ENCODE measurements at places on chromosomes 2 and 18.

GRCh38 chr2:10497797-10498251, 49.7 kb upstream of the ODC1 start:
- DNase-seq, result peak; percentile 54

DNA sequence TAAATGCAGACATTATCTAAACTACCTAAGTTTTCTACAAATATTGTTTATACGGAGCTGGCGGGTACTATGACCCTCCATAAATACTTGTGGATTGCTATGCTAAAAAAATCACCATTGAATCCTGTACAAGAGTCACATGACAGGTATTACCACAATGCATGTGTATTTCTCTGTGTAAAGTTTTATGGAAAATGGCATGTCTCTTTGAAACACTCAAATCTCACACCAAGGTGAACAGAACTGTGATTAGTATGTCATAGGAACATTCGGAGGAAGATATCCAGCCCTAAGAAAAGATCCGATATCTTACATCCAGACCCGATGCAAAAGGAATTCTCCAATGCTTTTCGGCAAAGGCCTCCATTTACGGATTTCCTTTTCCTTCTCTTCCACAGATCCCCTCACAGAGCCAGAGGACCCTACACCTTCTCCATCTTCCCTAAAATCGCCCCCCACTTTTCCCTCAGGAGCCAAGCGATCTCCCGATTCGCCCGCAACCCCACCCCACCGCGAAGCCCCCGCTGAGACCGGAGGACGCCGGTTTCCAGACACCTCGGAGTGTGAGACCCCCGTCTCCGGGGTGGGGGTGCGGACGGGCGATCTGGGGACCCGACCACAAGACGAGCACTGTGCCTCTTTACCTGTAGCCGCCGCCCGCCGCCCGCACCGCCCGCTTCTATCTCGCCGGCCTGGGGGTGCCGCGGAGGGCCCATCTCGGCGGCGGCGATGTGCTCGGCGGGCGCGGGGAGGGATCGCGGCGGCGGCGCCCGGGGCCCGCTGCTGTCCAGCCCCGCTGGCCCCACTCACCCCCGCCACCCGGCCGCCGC, 1.2 kb downstream of the SAP130 start:
- no peak for DNase-seq

- DNase-seq, result no peak
These were observed 16.3 kb downstream of the NYAP2 start for GRCh38 chr2:225415792-225416191.

GRCh38 chr18:10353791-10354190, 100.6 kb upstream of the APCDD1 start:
- no peak for DNase-seq

- peak; percentile 81 for DNase-seq
These were observed at the start of gene FBXO36 for GRCh38 chr2:229922449-229923386. Gene FBXO36 (plus strand): TSS chr2:229922503. CDS start chr2:229922514, 11 bp downstream.

- DNase-seq, result no peak
These were observed 23.5 kb upstream of the BZW1 start for GRCh38 chr2:200788121-200788718.

- DNase-seq, result no peak
These were observed 15.7 kb downstream of the CREG2 start for GRCh38 chr2:101371636-101372035.

DNA sequence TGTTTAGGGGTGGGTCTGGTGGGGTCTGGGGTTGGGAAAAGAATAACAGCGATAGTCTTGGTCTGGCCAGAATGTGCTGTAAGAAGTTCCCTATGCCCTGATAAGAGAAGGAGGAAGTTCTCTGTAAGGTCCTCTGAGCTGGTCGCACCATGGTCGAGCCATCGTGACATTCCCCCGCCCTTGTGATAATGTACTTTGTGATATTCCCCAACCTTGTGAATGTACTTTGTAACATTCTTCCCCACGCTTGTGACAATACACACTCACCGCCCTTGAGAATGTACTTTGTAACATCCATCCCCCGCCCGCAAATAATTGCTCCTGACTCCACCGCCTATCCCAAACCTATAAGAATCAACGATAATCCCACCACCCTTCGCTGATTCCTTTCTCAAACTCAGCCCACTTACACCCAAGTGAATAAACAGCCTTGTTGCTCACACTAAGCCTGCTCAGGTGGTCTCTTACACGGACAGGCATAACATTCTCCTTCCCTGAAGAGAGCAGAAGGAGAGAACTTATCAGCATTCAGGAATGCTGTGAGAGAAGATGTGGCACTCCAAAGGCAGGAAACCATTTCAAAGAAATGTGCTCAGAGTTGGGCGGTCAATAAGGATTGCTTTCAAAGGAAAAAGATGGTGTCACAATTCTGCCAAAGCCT, 17.8 kb upstream of the DUSP19 start:
- no peak for DNase-seq

- DNase-seq, result no peak
These were observed 229.1 kb upstream of the FN1 start for GRCh38 chr2:215664847-215665525.

- DNase-seq, result no peak
These were observed 275.7 kb downstream of the MYCN start for GRCh38 chr2:16215902-16216557.

GRCh38 chr18:42658171-42658570, 457.3 kb downstream of the RIT2 start:
- DNase-seq, result no peak

GRCh38 chr2:46338674-46339073, 41.5 kb downstream of the EPAS1 start:
- no peak for DNase-seq

DNA sequence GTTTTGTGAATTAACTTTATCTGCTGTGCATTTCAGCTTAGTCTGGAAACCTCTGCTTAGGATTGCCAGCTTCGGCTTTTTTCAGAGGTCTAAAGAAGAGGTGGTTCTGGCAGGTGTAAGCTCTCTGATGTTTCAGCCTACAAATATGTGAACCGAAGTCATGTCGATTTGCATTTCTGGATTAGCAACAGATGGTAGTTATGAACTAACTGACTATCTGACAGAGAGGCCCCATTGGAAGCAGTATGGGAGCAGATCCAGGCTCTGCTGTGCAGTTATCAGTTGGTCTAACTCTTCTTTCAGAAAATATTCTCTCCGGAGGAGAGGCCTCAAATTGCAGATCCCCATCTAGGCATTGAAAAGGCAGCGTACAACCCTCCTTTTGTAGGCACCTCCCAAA, 32.7 kb upstream of the SPRED2 start:
- no peak for DNase-seq

DNA sequence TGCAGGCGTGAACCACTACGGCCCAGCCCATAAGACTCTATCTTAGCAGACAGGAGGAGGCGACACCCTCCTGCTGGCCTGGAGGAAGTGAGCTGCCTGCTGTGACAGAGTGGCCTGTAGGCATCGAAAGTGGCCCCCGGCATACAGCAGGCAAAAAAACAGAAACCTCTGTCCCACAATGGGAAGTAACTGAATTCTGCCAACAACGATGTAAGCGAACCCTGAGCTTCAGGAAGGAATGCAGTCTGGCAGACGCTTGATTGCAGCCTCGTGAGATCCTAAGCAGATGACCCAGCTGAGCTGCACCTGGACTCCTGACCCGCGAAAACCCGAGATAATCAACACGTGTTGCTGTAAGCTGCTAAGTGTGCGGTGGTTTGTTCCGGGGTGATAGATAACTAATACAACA, 13.6 kb downstream of the MRO start:
- DNase-seq, result no peak

DNA sequence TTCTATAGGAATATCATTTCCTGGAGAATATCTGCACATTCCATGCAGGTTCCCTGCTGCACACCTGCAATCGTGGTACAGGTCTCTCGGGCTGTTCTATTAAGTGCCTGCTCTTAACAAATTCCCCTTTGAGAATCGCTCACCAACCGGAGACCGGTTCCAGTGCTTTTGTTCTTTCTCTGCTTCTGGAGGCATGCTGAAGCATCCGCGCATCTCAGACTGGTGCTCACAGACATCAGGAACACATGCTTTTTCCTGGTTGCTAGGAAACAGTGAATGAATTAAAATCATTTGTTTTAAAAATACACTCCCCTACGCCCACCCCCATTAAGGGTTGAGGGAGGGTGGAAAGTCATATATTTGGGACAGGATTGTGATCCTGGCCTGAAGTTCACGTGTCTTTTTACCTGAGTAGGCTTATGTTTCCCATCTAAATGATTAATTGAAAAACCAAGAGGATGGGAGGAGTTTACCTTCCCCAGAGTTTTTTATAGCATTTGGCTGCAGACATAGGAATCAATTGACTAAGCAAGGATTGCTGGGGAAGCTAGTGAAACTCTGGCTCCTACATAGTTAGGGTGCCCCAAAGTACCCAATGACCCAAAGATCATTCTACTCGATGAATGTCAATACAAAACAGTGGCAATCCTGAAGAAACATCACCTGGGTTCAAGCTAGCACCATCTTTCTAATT, at the start of gene C2orf80:
TSS of gene C2orf80 (minus strand) at position 221 of the 694 bp plus-strand sequence. CDS start 3,044 bp downstream, outside the sequence.
- no peak for DNase-seq

DNA sequence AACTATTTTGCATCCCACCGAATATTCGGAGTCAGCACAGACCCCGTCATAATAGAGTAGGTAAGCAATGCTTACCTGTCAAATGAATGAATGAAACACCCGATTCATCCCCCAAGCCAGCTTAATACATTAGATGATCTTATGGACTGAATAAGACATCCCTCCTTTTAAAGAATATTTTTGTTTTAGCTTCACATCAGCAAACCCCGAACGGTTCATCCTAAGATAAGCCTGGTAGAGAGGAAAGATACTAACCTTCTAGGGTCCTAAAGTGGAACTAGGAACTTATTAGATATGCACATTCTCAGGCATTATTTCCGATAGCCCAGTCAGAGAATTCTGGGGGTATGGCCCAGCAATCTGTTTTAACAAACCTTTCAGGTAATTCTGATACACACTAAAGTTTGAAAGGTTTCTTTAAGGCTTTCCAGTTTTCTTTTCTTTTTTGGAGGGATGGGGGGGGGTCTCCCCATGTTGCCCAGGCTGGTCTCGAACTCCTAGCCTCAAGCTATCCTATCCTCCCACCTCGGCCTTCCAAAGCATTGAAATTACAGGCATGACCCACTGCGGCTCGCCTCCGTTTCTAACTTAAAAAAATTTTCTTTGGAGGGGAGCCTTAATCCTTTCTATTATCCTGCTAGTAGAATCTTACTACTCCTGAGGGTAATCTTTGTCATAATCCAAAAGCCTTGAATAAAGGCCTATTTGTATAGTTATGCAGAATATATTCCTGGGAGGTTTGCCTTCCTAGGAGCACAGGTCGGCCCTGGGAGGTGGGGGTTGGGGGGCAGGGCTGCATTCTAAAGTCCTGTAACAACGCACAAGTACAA, 1.0 kb upstream of the ACTR3 start:
- no peak for DNase-seq

DNA sequence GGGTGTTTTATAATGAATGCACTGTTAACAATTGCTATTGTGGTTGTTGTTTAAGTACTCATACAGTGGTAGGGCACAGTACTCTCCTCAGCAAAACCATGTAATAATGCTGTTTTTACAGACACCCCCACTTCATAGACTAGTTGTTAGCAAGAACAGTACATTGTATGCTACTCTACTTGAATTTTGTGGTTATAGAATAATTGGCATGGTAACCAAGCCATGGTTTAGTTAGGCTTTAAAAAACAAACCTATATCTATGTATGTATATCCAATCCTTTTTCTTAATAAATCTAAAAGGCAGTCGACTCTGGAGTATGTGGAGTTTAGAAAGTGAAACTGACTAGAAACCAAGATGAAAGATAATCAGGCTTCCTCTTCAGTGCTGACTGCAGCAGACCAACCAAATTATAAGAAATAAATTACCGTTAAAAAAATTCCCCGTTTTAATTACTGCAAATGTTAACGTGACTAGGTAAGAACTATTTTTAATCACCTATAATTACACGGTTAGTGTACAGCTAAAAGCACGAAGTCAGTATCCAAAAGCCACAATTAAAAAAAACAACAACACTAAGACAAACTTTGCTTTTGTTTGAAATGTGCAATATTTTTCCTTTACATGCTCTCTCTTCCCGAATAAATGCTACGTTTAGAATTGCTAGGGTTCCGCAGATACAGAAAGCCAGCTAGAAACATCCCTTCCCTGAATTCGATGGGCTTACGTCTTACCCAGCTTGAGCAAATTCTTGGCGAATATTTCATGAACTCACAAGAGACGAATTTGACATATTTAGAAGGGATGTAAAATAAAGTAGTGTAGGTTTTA, 113.3 kb upstream of the SERTAD2 start:
- DNase-seq, result peak; percentile 66

GRCh38 chr2:101253013-101253702, 472 bp downstream of the CNOT11 start:
- DNase-seq, result peak; percentile 83

DNA sequence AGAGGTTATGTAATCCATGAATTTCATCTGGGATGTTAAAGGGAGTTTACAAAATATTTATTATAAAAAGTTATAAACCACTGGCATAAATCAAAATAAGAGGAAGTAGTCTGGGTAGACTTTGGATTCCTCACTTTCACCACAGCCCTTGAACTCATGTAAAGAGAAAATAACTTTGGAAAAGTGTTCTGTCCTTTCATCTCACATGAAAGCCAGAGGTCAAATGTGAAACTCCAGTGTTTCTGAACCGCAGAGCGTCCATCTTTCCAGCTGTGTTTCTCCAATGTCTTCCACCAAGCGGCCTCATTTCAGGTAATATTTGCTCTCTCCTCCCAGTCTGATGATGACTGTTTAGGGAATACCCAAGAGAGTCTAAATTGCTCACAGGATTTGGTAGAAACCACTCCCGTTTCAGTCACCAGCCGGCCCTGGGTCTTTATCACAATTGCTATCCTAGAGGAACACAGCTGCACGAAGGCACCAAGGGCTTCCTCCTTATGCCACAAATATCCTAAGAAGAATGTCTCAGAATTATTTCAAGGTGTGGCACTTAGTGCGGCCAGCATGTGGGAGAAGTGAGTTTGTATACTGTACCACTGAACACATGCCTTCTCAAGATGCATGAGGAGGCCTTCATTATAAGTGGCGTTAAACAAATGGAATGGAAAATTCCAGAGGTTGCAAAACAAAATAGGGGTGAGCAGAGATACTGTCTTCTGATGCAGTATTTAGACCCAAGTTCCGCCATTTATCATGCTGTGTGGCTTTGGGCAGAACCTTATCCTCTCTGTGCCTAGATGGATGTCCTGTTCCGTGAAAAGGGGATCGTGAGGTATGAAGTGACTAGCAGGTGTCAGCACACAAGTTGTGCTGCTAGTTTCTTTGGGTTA, 63.8 kb downstream of the ACTR2 start:
- no peak for DNase-seq

DNA sequence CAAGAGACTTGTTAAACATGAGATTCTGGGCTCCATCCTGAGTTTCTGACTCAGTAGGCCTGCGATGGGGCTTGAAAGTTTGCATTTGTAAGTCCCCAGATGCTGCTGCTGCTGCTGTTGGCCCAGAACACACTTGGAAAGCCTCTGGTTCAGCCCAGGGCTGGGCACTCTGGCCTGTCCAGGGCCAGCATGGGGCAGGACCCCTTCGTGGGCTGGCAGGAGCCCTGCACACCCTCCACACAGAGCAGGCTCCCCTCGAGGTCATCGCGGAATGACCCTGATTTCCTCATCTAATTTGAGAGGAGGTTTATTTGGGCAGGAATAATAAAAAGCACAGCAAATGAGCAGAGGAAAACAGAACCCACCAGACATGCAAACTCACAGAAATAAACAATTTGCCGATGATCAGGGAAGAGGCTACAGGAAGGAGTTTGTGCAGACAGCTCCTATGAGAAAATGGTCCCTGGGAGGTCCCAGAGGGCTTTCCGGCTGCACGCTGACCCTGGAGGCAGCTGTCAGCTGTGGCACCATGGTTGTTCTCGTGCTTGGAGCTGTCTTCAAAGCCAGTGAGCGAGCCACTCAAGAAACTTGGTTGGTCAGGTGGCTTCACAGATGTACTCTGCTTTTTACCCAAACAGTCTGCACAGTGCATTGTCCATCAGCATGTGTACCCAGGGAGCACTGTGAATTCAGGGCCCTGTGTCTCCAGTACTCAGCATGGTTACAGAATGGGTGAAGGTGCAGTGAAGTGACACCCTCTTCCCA, 119.3 kb downstream of the GLI2 start:
- no peak for DNase-seq

All from CD4-positive, alpha-beta T cell treated with Interleukin-1 beta for 1 hour (primary cell).